ENCODE measurements at places on chromosomes 1 and 21. TPM values are rescaled to one million over a fixed set of nuclear protein-coding genes. Genes with fewer than 3 reads are reported as not detected.

GRCh38 chr1:56525489-56526041 is 53.8 kb downstream of the PLPP3 start:
- no peak for DNase-seq

DNA sequence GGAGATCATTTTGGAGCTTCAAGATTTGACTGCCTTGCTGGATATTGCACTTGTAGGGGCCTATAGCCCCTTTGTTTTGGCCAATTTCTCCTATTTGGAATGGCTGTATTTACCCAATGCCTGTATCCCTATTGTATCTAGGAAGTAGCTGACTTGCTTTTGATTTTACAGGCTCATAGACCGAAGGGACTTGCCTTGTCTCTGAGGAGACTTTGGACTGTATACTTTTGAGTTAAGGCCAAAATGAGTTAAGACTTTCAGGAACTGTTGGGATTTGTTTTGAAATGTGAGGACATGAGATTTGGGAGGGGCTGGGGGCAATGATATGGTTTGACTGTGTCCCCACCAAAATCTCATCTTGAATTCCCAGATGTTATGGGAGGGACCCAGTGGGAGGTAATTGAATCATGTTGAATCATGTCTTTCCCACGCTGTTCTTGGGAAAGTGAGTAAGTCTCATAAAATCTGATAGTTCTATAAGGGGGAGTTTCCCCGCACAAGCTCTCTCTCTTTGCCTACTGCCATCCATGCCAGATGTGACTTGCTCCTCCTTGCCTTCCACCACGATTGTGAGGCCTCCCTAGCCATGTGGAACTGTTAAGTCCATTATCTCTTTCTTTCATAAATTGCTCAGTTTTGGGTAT is 276.1 kb downstream of the LMX1A start:
- no peak for DNase-seq

DNA sequence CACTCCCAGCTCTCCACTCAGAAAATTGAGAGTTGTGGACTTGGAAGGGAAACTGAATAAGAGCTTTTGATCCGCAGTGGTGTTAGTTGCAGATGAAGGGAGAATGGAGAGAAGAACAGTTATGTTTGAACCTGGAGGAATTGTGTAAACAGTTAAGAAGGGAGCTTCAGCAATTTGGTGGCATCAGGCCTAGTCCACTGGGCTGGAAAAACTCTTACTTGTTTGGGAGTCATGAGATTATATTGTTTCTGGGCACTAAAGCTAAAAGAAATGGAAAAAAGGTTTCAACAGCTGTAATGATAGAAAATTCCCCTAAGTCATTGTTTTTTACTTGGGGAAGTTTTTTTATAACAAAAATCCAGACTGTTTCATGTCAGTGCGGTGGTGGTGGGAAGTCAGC is 256.1 kb upstream of the C1orf87 start:
- no peak for DNase-seq

- DNase-seq: no peak
These were observed 73.5 kb downstream of the CNST start for GRCh38 chr1:246639732-246640131.

The KCNJ6 gene
- not detected for total RNA-seq

The KLHDC9 gene
- 3.0 TPM for total RNA-seq

DNA sequence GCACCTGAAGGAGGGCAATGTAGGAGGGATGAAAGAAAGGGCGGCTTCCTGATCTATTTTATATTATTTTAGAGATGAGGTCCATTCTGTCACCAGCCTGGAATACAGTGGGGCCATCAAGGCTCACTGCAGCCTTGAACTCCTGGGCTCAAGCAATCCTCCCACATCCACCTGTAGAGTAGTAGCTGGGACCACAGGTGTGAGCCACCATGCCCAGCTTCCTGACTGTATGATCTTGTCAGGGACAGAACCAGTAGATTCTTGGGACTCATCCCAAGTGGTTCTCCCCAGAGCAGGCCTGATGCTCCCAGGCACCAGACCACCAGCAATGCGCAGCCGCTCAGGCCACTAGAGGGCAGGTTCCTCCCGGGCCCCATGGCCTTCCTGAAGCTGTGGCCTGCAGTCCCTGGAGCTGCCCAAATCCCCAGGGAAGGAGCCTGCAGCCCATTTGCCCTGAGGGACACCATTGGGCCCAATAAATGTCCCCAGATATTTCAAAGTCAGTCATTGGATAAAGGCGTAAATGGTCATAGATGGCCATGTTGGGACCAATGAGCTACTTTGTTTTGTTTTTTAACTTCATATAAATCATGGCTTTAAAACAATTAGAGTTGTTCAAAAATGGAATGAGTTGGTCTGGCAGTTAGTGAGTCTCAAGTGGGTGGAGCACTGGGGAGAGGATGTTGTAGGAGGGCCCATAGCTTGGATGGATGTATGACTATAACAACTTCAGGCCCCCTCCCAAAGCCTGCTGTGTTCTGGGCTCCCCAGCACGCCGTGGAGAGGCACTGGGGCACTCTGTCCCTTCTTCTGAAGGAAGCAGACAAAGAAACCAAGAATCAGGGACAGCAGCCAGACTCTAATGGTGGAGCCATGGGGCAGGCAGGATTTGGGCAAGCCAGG is 44.7 kb upstream of the GOLT1A start:
- DNase-seq: peak; percentile 67

DNA sequence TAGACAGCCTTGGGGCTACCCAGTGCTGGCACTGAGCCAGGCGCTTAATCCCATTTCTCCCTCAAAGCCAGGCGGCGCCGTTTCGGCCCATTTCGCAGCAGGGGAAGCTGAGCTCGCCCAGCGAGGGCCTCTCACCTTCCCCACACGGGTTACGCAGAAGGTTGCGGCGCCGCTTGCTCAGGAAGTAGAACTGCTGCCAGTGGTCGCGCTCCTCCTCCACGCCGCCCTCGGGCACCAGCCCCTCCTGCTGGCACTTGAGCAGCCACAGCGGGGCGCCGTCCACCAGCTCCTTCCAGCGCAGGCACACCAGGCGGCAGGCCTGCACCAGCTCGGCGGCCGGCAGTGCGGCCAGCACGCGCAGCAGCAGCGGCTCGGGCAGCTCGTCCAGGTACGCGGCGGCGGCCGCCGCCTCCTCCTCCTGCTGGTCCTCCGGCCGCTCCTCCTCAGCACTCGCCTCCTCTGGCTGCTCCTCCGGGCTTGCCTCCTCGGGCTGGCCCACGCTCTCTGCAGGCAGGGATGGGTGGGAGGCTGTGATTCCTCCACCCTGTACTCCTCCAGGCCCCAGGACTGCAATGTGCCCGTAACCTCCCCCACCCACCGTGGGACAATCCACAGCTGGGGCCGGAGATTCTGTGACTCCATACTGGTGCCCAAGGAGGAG is 3.8 kb downstream of the FBXO2 start:
- peak; percentile 93 for DNase-seq

GRCh38 chr1:163826500-163826899 is 504.7 kb downstream of the NUF2 start:
- no peak for DNase-seq

All from right lobe of liver (tissue), 6 donors.